Fibroblast of skin of scalp (primary cell): ENCODE measurements at places on chromosomes 3 and 15.

DNA sequence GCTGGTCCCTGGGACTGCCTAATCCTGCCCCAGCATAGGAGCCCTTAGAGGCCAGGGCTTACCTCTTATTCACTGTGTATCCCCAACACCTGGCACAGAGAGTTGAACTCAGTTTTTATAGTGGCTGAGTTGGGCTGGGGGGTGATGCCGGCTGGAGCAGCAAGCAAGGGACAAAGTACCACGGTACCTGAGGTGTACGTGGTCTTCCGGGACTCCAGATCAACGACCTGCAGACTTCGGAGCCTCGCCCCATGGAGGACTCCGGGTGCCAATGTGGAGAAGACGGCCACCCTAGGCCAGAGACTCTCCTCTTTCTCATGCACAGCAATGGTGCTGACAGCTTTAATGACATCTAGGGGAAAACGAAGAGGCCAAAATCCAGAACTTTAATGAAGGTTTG, 8.1 kb downstream of the WDR73 start:
- no peak for DNase-seq

DNA sequence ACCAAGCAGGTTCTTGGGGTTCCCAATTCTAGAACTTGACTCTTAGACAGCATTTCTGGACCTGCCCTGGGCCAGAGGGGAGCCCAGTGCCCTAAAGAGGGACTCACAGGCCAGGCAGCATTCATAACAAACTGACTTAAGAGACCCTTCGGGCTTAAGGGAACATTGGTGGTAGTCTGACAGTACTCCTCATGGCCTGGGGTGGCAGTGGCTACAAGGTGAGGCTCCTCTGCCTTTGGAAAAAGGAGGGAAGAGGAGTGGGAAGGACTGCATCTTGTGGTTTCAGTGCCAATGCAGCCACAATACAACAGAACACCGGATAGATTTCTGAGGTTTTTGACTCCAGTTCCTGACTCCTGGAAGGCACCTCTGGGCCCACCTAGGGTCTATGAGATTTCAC, 172.2 kb upstream of the STRIT1 start:
- no peak for DNase-seq

DNA sequence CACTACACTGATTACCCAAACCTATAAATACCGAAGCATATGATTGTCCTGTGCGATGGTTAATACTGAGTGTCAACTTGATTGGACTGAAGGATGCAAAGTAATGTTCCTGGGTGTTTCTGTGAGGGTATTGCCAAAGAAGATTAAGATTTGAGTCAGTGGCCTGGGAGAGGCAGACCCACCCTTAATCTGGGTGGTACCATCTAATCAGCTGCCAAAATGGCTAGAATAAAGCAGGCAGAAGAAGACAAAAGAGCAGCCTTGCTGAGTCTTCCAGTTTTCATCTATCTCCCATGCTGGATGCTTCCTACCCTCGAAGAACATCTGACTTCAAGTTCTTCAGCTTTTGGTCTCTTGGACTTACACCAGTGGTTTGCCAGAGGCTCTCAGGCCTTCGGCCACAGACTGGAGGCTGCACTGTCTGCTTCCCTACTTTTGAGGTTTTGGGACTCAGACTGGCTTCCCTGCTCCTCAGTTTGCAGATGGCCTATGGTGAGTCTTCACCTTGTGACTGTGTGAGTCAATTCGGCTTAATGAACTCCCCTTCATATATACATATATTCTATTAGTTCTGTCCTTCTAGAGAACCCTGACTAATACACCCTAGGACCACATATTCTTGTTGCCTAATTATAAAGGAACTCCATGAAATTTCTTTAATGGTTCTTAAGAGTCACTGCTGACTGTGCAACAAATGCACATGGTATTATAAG, 31.7 kb downstream of the CSNK1G1 start:
- DNase-seq = no peak

GRCh38 chr3:149621218-149622005, 36.4 kb downstream of the WWTR1 start:
- peak; percentile 93 for DNase-seq

DNA sequence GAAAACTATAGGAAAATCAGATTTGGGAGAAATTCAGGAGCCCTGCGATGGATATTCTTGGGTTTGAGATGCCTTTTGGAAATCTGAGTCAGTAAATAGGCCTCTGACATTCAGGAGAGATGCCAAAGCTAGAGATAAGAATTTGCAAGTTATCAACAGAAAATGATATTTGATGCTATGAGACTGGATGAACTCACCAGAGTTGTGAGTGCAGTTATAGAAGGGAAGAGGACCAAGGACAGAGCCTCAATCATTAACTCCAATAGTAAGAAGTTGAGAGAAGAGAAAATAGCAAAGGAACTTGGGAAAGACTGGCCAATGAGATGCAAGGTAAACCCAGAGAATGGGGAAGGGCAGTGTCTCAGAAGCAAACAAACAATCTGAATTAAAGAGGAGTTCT, 7.9 kb upstream of the ANO10 start:
- no peak for DNase-seq

GRCh38 chr3:188242436-188243123, 88.6 kb downstream of the LPP start:
- DNase-seq = no peak

DNA sequence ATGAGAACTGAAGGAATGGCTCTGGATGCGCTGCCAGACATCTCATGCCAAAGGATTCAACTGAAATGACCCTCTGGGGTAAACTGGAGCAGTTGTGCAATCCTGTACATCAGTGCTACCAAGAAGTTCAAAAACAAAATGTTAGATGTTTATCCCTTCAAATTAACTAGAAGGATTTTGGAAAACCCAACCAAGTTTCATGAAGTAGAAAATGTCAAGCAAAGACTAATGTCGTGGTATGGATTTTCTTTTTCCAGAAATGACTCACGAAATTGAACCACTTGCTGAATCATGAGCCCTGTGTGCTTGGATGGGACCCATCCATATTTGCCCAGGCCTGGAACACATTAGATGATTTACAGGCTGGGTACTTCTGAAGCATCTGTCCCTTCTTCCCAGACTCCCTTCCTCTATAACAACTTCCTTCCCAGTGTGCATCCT, 101.6 kb downstream of the LRTM1 start:
- DNase-seq = peak; percentile 62

DNA sequence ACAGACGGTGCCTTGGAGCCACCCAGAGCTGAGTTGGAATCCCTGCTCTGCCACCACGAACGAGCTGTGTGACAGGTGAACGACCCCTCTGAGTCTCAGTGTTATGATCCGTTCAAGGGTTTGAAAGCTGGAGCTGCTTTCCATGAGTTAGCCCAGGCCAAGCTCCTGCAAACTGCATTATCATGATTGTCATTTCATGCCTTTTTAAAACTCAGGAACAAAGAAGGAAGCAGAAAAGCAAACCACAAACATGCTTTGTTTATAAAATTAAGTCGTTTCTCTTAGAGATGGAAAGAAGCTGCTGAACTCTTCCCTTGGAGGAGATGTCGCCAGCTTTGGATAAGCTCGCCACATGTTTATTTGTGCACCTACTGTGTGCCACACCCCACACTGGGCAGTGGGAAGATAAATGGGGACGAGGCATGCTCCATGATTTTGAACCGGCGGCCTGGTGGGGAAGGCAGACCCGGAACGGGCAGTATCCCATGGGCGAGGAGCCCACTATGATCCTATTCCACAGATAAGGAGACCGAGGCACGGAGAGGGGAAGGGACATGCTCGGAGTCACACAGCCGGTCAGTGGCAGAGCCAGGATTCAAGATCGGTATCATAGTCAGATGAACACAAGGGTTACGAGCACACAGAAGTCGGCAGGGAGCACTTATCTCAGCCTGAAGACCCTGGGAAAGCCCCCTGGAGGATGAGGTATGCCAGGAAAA, 15.9 kb downstream of the HRH1 start:
- DNase-seq = no peak

DNA sequence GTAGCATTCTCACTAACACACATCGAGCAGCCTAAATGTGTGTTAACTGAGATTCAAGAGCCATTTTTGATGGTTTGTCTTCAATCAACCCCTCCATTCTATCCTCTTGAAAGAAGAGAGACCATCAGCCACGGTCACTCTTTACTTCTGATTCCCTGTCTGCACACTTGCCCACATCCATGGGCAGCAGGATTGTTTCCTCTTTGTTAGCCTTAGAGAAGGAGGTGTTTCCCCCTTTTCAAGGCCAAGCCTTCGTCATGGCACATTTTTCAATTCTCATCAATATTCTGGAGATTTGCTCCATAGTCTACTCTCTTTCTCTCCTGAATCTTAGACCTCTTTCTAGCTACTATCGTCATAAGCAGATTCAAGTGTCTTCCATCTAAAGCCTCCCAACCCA, 522.4 kb upstream of the NAALADL2 start:
- no peak for DNase-seq

- DNase-seq = peak; percentile 72
Observed at GRCh38 chr3:57100046-57100695, 39.7 kb downstream of the SPATA12 start.

GRCh38 chr15:93664213-93664956, 567.0 kb upstream of the MCTP2 start:
- no peak for DNase-seq

DNA sequence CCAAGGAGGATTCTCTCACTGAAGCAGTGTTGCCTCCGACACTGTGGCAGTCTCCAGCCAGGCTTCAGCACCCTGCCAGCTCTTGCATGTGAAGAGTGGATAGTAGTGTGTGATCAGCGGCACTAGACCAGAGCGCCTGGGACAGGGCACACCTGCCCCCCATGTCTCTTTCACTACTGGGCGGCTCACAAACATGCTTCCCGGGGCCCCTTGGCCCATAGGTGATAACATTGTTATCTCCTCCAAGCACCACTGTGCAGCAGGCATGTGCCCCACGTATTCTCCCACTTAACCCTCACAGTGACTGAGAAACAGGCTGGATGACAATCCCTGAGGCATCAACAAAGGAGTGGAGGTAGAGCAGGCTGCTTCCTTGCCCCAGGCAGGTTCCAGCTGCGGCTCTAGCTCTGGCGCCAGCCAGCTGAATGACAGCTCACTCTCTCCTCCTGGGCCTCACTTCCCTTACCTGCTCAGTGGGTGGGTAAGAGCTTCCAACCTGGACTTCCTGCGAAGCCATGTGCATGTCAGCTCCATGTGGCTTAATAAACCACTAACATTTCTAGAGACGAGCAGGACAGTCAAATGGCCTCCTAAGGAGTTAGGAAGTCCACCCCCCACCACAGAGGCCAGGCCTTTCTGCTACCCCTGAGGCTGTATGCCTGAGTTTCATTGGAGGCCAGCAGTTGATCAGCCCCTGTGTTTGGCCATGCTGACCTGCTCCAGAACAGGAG, 37.8 kb downstream of the KLF13 start:
- no peak for DNase-seq

DNA sequence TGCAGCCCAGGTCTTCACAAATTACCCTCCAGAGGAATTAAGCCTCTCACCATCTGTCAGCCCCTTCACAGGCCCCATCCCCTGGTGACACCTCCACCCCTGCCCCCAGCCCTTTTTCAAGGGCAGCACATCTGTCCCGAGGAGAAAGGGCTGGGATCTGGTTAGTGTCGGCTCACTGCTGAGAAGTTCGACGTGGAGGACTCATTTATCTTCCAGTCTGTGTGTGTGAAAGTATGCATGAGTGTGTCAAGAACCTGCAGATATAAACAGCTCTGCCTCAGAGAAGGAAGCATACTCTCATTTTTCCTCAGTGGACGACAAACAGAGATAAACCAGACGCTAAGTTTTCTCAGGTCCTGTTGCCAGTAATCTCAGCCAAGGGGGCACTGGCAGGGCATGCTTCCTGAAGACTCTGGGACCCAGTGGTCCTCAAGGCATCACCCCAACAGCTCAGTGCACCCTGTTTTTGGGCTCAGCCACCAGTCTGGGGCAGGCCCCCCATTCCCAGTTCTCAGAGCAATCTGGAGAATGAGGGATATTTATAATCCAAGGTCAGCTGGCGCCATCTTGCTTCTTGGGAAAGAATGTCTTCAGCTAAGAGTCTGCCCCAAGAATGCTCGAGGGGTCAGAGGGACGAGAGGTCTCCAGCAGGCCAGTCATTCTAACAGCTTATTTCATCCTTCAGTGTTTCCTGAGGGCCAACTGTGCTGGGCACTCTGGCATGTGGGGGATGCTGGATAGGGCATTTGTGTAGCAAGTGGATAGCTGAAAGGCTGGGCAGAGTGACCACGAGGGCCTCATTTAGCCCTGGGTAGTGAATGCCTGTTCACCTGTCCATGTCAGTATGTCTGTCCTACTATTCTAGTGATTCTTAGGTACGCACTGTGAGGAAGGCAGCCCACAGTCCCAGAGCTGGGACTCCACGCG, 73.6 kb downstream of the ADCY5 start:
- DNase-seq = no peak

- DNase-seq = no peak
Observed at GRCh38 chr3:60024400-60024799, 974.6 kb upstream of the CFAP20DC start.

DNA sequence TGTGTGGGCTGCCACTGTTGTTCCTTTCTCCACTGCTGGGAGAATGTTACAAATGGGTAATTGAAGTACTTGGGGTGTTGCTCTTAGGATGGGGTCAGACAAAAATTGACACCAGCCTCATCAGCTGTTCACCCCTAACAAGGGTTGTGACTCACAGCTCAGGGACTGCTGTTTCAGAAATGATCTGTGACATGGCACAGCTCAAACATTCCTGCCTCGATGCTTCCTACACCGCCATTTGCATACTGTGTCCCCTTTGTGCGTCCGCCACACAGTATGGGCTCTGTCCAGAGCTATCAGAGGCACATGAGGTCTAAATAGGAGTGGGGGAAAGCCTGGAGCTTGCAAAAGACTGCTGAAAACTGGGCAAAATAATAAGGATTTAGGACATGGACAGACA, 43.9 kb downstream of the CCNL1 start:
- no peak for DNase-seq

- peak; percentile 39 for DNase-seq
Observed at GRCh38 chr15:92958105-92958504, 58.0 kb downstream of the CHD2 start.

DNA sequence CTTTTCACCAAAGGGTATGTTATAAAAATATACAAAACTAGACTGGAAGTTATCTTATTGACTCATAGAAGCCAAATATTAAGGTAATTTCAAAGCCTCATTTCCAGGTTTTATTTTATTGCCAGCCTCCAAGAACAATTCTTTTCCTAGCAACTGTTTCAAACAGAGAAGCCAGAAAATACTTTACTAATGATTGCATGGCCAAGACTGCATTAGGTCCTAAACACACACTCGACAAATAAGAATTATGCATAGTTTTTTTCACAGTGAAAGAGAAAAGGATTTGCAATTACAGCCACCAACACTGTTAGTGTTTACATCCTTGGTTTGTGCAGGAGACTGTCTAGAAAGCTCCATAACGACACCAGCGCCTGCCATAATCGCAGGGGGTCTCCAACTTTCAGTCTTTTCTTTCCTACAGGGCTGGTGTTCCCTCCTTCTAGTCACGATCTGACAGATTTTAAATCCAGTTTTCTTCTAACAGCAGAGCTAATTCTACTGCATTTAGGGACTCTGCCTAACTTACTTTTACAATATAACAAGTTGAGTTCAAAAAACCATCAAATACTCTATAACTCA, 58.1 kb downstream of the CLASP2 start:
- no peak for DNase-seq

GRCh38 chr3:173825730-173826129, 428.2 kb downstream of the NLGN1 start:
- DNase-seq = no peak
